NT2/D1 (cell line): ENCODE measurements at places on chromosomes 12 and 14.
A peak's percentile ranks its signal among the peaks of the same experiment; 100 is the strongest.

GRCh38 chr12:118190266-118190665, 54.3 kb downstream of the PEBP1 start:
- no peak for DNase-seq

- DNase-seq, result no peak
Measured at GRCh38 chr14:89912221-89912620, 42.3 kb downstream of the EFCAB11 start.

GRCh38 chr12:75981247-75982168, 50.1 kb downstream of the PHLDA1 start:
- no peak for DNase-seq

- no peak for DNase-seq
Measured at GRCh38 chr14:67440513-67440912, 28.5 kb upstream of the PLEK2 start.

DNA sequence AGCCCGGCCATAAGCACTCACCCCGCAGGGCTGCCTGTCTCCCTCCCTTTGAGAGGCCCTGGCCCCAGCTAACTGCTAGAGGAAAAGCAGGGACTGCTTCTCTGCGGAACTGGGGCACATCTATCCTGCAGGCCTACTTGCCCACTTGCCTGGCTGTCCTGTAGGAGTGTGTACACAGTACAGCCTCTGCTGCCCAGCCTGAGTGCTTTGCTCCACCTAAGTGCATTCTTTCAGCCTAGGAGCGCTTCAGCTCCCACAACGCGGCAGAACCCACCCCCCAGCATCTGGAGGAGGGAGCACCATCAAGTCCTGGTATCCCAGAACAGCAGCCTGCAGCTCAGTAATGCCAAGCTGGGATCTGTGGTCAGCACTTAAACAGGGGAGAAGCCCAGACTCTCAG, 79.9 kb upstream of the CD163 start:
- DNase-seq, result no peak

DNA sequence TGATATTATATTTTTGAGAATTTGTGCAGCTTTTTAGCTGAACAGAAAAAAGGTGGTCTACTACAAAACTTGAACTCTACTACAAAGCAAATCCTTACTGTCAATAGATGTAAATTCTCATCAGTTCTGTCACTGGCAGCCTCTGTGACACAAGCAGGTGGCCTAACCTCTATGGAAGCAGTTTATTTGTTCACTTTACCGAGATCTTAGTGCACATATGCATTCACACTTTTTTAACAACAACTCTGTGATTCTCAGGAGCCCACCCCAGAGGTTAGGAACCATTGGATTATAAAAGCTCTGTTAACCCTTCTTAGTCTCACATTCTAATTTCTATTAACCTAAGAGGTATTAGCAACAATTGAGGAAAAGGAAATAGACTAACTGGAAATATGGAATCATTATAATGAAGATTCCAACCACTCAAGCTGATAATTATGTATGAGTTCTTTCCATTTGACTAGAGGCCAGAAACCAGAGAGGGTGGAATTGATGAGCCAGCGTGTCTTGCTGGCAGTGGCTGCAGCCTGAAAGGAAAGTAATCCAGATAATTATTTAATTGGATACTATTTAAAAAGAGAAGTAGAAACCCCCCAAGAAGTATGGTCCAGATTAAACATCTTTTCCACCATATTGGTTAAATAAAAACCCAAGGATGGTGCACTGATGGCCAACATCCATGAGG, 451.1 kb downstream of the TMEM117 start:
- DNase-seq, result no peak

DNA sequence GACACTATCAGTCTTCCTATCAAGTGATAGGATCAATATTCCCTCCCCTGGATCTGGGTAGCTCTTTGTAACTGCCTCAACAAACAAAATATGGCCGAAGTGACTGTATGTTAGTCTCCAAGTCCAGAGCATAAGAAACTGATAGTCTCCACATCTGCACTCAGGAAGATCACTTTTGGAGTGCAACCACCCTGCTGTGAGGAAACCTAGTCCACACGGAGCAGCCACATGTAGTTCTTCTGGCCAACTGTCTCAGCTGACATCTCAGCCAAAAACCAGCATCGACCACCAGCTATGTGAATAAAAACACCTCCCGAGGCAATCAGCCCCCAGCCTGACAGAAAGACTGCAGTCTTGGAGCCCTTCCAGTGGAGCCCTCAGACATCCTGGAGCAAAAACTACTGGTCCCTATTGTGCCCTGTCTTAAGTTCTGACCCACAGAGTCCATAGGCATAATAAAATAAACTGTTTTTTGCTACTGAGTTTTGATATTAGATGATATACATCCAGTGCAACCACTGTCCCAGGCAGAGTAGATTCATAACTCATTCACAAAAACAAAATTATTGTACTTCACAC, 143.8 kb downstream of the MED13L start:
- no peak for DNase-seq

GRCh38 chr12:49233842-49234526, 30.9 kb upstream of the TUBA1C start:
- DNase-seq, result no peak

- no peak for DNase-seq
Measured at GRCh38 chr12:24069532-24070395, 120.3 kb upstream of the SOX5 start.

DNA sequence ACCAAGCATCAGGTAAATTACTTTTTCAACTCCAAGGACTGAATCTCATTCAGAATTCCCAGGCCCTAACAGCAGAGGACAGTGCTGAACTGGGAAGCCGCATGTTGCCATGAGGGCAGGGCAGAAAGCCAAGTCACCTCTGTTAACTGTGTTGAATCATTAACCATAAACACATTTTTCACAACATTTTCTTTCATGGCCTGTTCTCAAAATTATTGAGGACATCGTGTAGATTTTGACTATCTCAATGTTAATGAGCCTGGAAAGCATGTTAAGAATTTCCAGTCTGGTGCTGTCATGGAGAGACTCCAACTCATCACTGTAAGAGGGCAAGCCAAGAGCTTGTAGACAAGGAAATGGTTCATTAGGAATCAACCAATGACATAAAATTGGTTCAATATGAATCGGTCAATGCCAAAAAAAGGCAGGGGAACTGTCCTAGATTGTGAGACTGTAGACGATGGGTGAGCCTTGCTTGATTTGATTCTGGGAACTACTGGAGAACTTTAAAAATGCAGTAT, 33.7 kb downstream of the CPM start:
- DNase-seq, result no peak

- DNase-seq, result no peak
Measured at GRCh38 chr12:100584256-100584655, 10.8 kb downstream of the GAS2L3 start.

GRCh38 chr14:61585598-61586543, 109.4 kb upstream of the HIF1A start:
- DNase-seq, result no peak

DNA sequence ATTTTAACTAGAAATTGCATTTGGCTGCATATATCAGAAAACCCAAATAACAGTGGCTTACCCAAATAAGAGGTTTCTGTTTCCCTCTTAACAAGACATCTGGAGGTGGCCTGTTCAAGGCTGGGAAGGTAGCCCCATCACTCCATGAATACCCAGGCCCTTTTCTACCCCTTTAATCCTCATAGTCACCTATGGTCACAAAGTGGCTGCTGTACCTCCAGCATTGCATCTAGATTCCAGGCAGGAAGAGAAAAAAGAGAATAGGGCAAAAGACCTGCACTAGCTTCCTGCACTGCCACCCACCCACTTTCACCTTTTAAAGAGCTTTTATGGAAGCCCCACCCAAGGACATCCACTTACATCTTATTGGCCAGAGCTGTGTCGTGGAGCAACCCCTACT, 124.0 kb upstream of the NCOR2 start:
- no peak for DNase-seq

GRCh38 chr12:58711974-58712373, 208.3 kb downstream of the LRIG3 start:
- no peak for DNase-seq

GRCh38 chr12:13817131-13817530, 164.3 kb downstream of the GRIN2B start:
- no peak for DNase-seq

DNA sequence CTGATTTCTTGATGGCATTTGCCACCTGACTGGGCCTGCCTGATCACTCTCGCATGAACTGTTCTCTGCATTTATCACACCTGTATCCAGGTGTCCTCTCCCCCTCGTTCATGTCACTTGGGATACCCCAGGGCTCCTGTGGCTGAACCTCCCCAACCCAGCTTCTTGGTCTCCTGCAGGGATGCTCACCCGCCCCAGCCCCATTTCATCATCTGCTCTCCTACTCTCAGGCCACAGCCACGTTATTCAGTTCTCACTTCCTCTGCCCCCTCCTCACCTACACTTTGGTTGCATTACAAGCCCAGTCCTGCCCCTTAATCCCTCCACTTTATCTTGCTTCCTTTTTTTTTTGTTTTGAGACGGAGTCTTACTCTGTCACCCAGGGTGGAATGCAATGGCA, 35.5 kb downstream of the TMBIM6 start:
- no peak for DNase-seq

- no peak for DNase-seq
Measured at GRCh38 chr14:70707138-70708038, 65.7 kb downstream of the TTC9 start.

GRCh38 chr14:101350691-101351090, 210.6 kb upstream of the DIO3 start:
- no peak for DNase-seq

- no peak for DNase-seq
Measured at GRCh38 chr14:76715511-76716081, 45.7 kb upstream of the VASH1 start.

DNA sequence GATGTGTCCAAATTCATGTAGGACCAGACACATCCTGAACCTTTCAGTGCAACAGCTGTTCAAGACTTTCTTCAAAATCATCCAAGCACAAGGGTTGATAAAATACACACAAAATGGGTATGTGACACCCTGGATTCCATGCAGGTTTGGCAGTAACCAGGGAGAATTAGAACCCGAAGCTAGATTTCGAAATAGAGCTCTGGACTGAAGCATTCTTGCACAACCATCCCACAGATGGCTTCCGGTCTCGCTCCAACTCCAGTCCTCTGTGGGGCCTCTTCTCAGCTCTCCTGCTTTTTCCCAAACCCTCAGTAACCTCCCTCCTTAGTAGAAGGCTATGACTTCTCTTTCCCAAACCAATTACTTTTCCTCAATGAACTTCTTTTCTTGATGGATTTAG, 171.3 kb downstream of the TTC7B start:
- DNase-seq, result no peak

DNA sequence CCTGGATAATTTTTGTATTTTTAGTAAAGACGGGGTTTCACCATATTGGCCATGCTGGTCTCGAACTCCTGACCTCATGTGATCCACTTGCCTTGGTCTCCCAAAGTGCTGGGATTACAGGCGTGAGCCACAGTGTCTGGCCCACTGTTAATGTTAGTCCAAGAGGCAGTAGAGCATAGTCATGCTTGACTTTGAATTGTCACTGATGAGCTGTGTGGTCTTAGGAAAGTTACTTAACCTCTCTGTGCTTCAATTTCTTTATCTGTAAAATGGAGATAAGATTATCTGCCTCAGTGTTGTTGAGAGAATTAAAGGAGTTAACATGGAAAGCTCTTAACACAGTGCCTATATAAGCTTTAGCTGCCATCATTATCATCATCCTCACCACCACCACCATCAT, 78.1 kb downstream of the TBX3 start:
- no peak for DNase-seq

- DNase-seq, result no peak
Measured at GRCh38 chr14:47509957-47510356, 165.4 kb downstream of the MDGA2 start.

- no peak for DNase-seq
Measured at GRCh38 chr14:97046967-97047366, 249.8 kb downstream of the VRK1 start.

DNA sequence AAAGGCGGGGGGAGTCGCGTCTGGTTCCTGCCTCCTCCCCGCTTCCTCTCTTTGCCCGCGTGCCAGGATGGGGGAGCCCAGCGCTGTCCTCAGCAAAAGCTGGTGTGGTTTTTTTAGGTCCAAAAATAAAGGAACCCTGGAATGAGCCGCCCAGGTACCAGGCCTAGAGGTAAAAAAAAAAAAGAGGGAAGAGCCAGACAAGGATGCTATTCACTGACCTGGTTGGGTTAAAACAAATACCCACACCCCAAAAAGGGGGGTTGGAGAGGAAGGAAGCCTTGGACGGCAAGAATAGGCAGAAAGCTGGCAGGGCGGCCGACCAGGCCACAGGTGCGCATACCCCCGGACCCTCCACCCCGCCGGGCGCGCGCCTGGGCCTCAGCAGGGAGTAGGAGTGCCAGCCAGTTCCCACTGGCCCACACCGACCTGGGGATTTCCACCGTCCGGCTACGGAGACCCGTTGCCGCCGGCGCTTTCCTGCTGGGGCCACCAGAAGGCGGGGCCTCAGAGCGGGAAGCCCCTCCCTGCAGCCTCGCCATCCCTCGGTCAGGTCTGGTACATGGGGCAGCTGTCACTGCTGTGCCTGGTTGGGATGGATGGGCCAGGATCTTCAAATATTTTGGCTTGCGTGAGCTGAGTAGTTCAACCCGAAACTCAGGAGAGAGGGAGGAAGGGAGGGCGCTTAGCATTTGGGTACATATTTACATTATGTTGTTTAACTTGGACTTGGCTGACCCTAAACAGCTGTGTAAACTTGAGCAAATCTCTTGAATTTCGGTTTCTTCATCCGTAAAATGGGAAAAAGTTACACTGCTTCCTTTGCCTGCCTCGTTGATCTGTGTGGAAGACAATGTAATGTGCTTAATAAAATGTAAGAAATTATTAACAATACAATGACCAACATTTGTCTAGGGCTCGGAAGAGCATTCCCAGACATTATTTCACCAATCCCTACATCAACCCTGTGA, 5.4 kb upstream of the IRF2BPL start:
- peak; percentile 51 for DNase-seq

DNA sequence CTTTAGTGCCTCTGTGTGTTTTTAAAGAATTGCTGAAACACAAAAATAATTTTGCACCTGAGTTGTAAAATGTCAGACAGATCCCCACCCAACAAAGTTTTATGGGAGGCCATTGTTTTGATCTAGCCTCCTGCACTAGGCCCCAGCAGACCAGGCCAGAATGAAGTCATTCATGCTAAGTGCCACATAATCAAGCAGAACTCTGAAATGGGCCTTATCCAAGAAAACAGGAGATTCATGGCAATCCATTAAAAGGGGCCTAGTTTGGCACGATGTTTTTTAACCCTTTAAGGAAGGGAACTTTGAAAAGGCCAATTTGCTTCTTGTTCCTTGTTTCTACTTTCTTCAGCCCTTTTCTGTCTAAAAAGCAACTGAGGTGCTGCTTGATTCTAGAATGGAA, 260.9 kb downstream of the ITPR2 start:
- DNase-seq, result no peak

- no peak for DNase-seq
Measured at GRCh38 chr12:29103539-29103974, 45.5 kb upstream of the FAR2 start.

- DNase-seq, result no peak
Measured at GRCh38 chr14:62956413-62956812, 88.8 kb downstream of the KCNH5 start.

- no peak for DNase-seq
Measured at GRCh38 chr12:87511371-87511770, 517.8 kb downstream of the C12orf50 start.

GRCh38 chr12:62028536-62028935, 231.7 kb upstream of the USP15 start:
- DNase-seq, result no peak

GRCh38 chr12:13538136-13538535, 341.6 kb downstream of the EMP1 start:
- no peak for DNase-seq
